Heart right ventricle (tissue), 16 donors: ENCODE measurements at places on chromosomes 12 and 14. TPM values are rescaled to one million over a fixed set of nuclear protein-coding genes. Genes with fewer than 3 reads are reported as not detected.

Gene CISTR
- 3.6 TPM for total RNA-seq

Gene PIK3C2G
- not detected for total RNA-seq

Gene DBX2
- 0.15 TPM for total RNA-seq

Gene VDR
- 0.08 TPM for total RNA-seq

Gene SIX6
- not detected for total RNA-seq

Gene ANKRD33
- not detected for total RNA-seq

Gene B4GALNT3
- total RNA-seq = 40.6 TPM

Gene PLA2G1B
- total RNA-seq = 0.89 TPM

Gene KRT79
- not detected for total RNA-seq

Gene VPS37B
- 20.7 TPM for total RNA-seq

DNA sequence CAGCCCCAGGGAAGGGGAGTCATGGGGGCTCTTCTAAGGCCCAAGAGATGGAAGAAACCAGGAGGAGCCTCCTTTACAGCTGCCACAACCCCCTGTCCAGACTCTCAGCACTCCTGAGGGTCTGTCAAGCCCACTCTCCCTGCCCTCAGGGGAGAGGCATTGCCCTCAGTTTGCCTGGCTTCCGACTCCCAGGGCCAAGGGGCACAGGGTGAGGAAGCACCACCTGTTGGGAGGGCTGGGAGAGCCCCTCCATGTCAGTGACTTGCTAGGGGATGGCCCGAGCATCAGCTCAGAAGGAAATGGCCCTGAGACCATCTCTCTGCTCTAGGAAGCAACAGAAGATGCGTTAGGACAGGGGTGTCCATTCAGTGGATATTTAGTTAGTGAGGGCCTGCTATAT is 36.1 kb downstream of the LTBP2 start:
- no peak for DNase-seq

GRCh38 chr12:29427964-29428363 is 47.0 kb upstream of the ERGIC2 start:
- DNase-seq = no peak

- DNase-seq = peak; percentile 40
Measured at GRCh38 chr12:57888409-57889157, 42.1 kb upstream of the CTDSP2 start.

DNA sequence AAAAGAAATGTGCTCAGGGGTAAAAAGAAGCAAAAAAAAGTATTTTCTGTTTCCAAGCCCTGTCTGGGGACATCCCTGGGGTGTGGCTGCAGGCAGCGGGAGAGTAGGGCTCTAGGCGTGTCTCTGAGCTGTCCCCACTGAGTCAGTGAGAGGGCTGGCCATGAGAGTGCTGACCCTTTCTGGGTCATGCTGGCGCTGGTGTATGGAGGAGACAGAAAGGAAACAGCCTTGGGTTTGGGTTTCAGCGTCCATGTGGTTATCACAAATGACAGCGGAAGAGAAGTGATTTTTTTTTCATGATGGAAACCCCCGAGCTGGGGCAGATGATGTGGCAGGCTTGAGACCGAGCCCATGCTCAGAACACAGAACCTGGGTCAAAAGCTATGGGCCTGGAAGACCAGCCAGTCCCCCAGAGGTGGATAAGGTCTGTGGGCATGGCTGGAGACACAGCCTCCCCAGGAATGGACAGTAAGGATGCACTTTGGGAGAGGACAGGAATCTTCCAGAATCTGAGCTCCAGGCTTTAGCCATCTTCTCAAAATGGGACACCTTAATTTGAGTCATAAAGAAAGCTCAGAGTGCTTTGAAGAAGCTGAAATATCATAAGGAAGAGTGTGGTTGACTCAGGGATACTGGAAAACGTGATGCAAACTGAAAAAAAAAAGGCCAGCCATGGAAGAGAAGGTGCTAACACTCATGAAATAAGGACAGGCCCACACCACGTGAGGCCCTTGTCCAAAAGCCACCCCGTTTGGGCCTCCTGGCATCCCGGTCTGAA is 36.2 kb downstream of the SYNE3 start:
- peak; percentile 63 for DNase-seq

DNA sequence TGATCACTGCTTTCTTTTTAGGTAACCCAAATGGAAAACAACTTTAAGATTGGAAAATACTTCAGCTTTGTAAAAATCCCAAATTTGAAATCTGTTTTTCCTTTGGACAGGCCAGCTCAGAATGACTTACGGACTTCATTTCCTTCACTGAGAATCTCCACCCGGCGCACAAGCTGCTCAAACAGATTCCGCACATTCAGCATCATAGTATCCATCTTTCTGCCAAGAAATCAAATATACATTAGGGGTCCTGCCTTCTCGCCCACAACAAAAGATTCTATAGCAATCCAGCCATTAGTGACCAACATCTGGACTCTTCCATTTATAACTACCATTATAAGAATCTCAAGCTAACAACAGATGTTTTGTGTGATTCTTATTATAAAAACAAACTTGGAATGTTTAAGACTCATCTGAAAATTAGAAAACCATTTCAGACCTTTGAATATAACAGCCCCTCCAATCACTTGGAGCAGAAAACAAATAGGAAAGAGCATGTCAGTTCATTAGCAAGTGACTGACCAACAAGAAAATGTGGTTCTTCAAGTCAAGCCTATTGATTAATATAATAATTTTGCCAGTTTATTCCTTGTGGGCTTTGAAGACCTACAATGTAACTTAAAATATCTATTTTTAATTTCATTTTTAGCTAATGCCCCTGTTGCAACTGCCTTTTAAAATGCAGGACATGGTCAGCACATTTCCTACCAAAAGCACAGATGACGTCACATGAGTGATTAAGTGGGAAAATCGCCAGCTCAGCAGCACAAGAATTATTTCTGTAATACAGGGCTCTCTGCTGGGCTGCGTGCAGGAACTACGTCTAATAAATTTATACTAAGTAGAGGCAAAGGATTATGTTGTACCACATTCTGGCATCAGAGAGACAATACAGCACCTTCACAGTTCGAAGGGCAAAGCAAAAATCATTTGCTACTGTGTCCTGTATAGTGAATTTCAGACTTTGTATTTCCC is 8.5 kb downstream of the RACGAP1 start:
- no peak for DNase-seq

DNA sequence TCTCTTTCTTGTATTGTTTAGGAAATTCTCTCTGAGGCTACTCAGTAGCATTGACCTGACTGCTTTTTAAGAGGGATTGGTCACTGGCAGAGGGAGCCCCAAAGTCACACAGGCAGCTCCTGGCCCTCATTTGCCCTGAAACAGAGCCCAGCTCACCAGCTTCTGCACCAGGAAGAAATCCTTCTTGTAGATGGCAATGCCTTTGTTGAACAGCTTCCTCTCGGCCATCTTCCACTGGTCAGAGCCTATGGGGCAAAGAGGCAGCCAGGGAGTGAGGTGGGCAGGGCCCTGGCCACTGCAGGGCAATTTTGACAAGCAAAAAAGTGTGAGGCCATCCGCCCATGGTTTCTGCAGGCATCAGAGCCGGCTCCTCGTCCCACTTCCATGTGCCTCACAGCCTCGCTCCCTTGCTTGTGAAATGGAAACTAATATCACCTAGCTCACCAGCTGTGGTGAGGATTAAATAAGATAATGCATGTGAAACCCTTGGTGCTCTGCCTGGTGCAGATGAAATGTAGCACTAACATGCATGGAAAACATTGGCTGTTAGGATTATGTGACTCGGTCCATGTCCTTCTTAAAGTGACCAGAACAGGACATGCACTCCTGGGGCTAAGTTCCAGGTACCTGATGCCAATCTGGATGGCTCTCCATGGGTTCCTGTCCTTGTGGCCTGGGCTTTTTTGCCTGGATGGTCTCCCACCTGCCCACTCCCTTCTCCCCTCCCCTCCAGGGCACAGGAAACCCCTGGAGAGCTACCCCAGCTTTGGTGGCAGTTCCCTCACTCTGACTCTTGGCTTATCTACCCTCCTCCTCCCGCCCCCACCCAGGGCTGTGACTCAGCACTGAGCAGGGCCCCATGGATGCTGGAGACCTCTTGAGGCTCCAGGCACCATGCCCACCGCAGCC is 11.2 kb upstream of the PNMA1 start:
- DNase-seq = no peak

GRCh38 chr12:107580750-107581618 is 104.6 kb upstream of the PWP1 start:
- DNase-seq = no peak

- no peak for DNase-seq
Measured at GRCh38 chr12:107386569-107386968, 293.2 kb upstream of the CRY1 start.

- DNase-seq = no peak
Measured at GRCh38 chr14:61193476-61193875, 87.7 kb downstream of the TMEM30B start.

DNA sequence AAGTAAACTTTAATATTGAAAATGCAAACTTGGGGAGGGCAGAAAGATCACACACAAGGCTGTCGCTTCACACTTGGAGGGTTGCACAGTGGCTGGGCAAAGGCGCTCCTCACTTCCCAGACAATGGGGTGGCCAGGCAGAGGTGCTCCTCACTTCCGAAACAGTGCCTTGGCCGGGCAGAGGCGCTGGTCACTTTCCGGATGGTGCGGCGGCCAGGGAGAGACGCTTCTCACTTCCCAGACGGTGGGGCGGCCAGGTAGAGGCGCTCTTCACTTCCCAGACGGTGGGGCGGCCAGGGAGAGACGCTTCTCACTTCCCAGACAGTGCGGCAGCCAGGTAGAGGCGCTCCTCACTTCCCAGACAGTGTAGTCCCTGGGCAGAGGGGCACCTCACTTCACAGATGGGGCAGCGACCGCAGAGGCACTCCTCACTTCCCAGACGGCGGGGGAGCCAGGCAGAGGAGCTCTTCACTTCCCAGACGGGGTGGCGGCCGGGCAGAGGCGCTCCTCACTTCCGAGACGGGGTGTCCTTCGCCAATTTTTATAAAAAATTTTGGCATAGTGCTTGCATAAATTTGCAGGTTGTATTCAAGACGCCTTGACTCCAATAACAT is 140.8 kb upstream of the PZP start:
- DNase-seq = no peak

GRCh38 chr12:10365696-10366405 is 24.0 kb downstream of the KLRK1 start:
- DNase-seq = no peak

- no peak for DNase-seq
Measured at GRCh38 chr12:75239987-75240386, 30.3 kb upstream of the KCNC2 start.

DNA sequence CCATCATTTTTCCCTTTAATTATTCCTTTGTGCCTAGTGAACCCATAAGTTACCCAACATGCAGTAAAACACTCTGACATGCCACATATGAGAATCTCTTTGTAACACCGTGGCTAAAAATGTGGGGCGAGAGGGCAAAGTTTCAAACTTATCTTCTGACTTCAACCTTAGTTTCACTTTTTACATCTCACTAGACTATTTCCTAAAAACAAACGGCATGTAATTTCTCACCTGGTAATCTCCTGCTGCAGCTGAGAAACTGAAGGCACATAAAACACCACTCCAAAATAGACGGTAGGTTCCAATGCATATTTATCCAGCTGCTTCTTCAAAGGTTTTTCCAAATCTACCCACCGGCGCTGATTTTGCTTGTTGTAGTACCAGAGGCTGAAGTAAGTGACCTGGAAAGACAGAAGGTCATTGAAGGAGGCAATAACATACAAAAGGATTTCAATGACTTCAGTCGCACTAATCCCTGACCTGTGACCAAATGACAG is 37.9 kb downstream of the PTPN21 start:
- no peak for DNase-seq

- DNase-seq = no peak
Measured at GRCh38 chr12:13570005-13570694, 373.6 kb downstream of the EMP1 start.

GRCh38 chr14:82562881-82563280 is 1029.2 kb upstream of the SEL1L start:
- no peak for DNase-seq

- DNase-seq = no peak
Measured at GRCh38 chr14:50542941-50543418, 10.6 kb upstream of the MAP4K5 start.

GRCh38 chr14:29536886-29537511 is 390.6 kb downstream of the PRKD1 start:
- DNase-seq = no peak

- no peak for DNase-seq
Measured at GRCh38 chr14:29822430-29822709, 105.3 kb downstream of the PRKD1 start.

- no peak for DNase-seq
Measured at GRCh38 chr12:79388011-79388410, 302.8 kb downstream of the PAWR start.

GRCh38 chr12:46990211-46990610 is 89.2 kb upstream of the PCED1B start:
- no peak for DNase-seq

DNA sequence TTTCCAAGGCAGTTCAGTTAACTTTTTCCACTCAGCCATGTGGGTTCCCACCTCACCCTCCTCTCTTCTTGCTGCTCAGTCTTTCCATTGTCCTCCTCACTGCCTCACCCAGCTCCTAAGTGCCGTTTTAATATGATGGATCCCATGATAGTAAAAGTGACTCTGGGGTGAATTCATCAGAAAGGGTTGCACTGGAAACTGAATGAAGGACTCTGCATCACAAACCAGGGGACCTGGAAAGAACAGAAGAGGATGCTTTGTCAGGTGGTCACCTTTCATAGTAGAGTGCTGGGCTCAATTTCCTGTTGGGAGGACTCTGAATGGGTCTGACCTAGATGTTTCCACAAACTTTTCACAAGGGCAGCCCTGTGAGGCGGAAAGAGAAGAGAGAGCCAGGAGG is 67.8 kb upstream of the SLC8A3 start:
- no peak for DNase-seq

GRCh38 chr12:122793685-122794106 is 19.3 kb downstream of the CCDC62 start:
- DNase-seq = no peak

GRCh38 chr12:13606290-13606689 is 375.1 kb downstream of the GRIN2B start:
- DNase-seq = no peak

DNA sequence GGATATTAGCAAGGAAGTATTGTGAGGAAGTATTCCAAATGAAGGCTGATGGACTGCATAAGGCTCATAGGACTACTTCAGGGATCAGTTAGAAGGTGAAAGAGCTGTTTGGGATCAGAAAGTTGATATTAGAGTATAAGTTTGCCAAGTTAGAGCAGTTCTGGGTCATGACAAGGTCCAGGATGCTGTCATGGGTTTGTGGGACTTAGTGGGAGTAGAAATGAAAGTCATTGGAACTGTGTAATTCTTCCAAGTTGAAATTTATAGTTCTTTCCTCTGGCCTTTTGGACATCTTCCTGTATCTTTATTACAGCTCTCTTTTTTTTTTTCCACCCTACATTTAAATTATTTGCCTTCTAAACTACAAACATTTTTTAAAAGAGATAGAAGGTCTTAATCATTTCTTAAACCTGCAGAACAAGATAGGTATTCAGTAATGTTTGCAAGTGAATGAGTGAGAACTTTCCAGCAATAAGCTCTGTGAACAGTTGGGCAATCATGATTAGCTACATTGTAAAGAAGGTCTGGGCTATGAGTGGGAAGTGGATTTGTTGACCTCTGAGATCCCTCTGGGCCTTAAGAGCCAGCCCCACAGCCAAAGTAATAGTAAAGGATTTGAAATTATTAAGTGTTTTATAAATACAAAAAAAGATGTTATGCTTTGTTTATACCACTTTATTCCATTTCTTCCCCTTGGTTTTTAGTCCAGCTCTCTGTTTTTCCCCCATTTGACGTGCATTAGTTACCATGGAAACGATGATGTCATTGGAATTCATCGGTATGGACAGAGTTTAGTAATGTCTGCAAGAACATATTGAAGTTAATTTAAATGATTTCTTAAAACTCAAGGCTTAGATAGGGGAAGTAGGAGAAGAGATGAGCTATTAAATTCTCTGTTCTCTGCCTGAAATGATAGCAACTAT is 247.9 kb upstream of the ARHGAP5 start:
- DNase-seq = no peak
